ENCODE measurements at places on chromosomes 4 and X. TPM values are rescaled to one million over a fixed set of nuclear protein-coding genes. Genes with fewer than 3 reads are reported as not detected.

The USP26 gene
- total RNA-seq = not detected

DNA sequence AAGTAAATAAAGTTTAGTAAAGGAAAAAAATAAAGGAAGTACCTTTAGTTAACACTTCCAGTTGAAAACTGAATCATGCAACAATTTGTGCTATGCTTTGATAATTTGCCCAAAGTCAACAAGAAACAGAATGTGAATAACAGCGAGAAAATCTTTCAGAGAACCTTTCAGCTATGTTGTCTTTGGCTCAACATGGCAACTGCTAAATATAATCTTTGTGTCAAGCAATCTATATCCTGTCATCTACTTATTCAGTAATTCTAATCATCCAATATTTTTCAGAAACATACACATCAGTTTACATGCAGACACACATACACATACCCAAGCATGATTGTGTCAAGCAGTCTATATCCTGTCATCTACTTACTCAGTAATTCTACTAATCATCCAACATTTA is 136.0 kb upstream of the PABPC4L start:
- no peak overlapping the region for H3K27ac ChIP-seq
- no peaks in the 10 kb centered on the region for H3K4me1 ChIP-seq
- no peaks in the 10 kb centered on the region for H3K36me3 ChIP-seq
- H3K4me3 ChIP-seq = no peak overlapping the region
- H3K27me3 ChIP-seq = no peaks in the 10 kb centered on the region

DNA sequence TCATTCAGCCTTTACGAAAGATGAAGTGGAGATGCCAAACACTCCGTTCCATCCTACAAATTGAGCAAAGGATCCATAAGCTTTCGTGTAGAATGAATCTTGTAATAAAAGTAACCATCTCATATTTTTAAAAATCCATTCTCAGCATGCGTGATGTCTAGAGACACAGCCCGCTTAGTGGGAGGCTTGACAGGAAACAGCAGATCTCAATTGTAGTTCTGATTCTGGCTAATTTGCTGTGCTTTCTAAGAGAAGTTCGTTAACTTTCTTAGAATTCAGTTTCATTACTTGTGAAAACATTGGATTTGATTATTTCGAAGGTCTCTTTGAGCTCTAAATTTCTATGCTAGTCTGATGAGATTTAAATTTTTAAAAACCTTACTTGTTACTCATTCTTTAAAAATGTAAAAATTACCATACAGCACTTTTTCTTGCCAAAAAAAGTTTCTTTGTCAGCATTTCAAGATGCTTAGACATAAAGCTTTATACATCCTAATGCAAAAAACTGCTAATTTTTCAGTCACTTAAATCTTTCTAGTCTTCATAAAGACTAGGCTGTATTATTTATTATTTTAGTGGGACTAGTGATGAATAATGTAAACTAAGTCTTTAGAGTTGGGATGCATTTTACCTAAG is 66.9 kb upstream of the NEIL3 start:
- peak; percentile 23 for DNase-seq
- H3K27ac ChIP-seq = no peak overlapping the region
- no peaks in the 10 kb centered on the region for H3K27me3 ChIP-seq
- H3K4me3 ChIP-seq = no peak overlapping the region
- H3K4me1 ChIP-seq = peaks cover 31% of the 10 kb centered on the region

The MAGEA12 gene
- not detected for total RNA-seq

The SRPX2 gene
- 36.7 TPM for total RNA-seq

DNA sequence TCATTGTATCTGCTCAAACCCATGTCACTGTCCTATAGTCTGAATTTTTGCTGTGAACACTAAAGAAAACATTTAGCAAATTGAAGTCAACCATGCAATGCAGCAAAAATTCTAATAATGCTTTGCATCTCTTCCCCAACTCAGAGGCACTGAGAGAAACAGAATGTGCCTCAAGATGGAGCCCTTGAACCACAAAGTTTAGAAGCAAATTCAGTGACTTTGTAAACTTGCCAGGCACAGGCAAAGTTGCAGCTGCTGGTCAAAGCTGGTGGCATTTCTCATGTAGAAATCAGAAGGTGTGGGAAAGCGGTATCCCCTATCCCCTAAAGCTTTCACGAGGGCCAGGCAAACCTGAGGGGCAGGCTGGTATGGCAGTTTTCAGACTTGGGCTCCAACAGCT is 121.7 kb upstream of the DIPK2B start:
- H3K27me3 ChIP-seq = no peaks in the 10 kb centered on the region
- H3K4me3 ChIP-seq = no peak overlapping the region
- peaks cover 22% of the 10 kb centered on the region for H3K4me1 ChIP-seq
- H3K36me3 ChIP-seq = no peaks in the 10 kb centered on the region
- DNase-seq = peak; percentile 81
- H3K27ac ChIP-seq = peak overlapping the region; percentile 70
